A673 (cell line): ENCODE measurements at places on chromosomes 3 and 15. TPM values are rescaled to one million over a fixed set of nuclear protein-coding genes. Genes with fewer than 3 reads are reported as not detected.

PTX3 gene
- 4.3 and 5.4 TPM in 2 replicates for total RNA-seq

TUSC7 gene
- not detected in 2 replicates for total RNA-seq

GABRR3 gene
- total RNA-seq = not detected in 2 replicates

VGLL4 gene
- total RNA-seq = 41.2 and 41.4 TPM in 2 replicates

SELENOS gene
- 40.1 and 40.6 TPM in 2 replicates for total RNA-seq

C3orf85 gene
- total RNA-seq = not detected in 2 replicates

PCBP4 gene
- 5.3 and 8.1 TPM in 2 replicates for total RNA-seq

GOLGA8G gene
- total RNA-seq = not detected in 2 replicates

SLC24A5 gene
- total RNA-seq = not detected in 2 replicates

RBP2 gene
- not detected in 2 replicates for total RNA-seq

SETMAR gene
- 25.0 and 25.8 TPM in 2 replicates for total RNA-seq

MOBP gene
- total RNA-seq = 0.19 and 0.22 TPM in 2 replicates

GRCh38 chr3:114405202-114405990 is 111.6 kb downstream of the TIGIT start:
- DNase-seq = no peak
- H3K36me3 ChIP-seq = no peaks in the 10 kb centered on the region
- peaks cover 33% of the 10 kb centered on the region for H3K4me1 ChIP-seq
- no peak overlapping the region for H3K4me3 ChIP-seq

GRCh38 chr3:195806211-195806915 is 5.4 kb downstream of the MUC4 start:
- H3K27ac ChIP-seq = no peak overlapping the region
- H3K27me3 ChIP-seq = no peaks in the 10 kb centered on the region
- H3K36me3 ChIP-seq = no peaks in the 10 kb centered on the region
- H3K4me1 ChIP-seq = no peaks in the 10 kb centered on the region

DNA sequence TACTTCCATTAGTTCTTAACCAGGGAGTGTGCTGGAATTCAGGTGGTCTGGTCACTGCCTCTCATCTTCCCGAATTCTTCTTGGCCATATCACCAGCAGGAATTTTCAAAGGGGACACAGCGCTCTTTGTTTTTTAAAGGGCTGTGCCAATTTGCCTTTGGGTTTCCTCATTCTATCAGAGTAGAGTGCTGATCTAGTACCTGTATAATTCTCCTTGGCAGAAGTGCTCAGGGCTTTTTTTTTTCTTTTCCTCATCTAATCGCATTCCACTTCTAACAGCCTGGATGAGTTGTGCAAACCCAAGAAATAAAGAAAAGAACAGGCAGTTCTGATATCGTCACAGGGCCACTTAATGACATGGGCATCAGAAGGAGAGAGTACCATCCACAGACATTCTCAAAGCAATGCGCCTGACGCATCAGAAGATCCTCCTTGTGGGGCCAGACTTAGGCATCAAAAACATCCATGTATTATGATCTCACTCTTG is 121.0 kb downstream of the ASB7 start:
- H3K27me3 ChIP-seq = no peaks in the 10 kb centered on the region
- DNase-seq = no peak
- H3K36me3 ChIP-seq = no peaks in the 10 kb centered on the region
- no peak overlapping the region for H3K4me3 ChIP-seq
- no peaks in the 10 kb centered on the region for H3K4me1 ChIP-seq

GRCh38 chr3:29745232-29745870 is 464.5 kb downstream of the RBMS3 start:
- H3K27ac ChIP-seq = no peak overlapping the region
- H3K27me3 ChIP-seq = no peaks in the 10 kb centered on the region
- H3K4me1 ChIP-seq = no peaks in the 10 kb centered on the region
- H3K4me3 ChIP-seq = no peak overlapping the region

GRCh38 chr3:70185661-70186060 is 126.8 kb downstream of the MDFIC2 start:
- no peak overlapping the region for H3K4me3 ChIP-seq
- no peak overlapping the region for H3K27ac ChIP-seq
- peaks cover 8% of the 10 kb centered on the region for H3K27me3 ChIP-seq

DNA sequence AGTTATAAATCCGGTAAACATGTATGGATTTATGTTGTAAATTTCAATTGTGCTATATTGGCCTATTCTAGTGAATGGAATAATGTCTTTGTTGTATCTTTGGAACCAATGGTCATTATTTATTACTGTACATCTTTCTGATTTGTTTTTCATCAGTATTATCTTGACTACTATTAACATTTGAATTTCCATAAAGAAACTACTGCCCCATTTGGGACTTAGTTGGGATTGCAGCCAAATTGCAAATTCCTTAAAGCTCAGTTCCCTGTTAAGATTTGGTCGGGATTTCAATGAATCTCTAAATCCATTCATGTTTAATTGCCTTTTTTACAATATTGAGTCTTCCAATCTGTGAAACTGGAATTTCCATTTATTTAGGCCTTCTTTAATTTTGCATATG is 822.4 kb upstream of the CADM2 start:
- no peaks in the 10 kb centered on the region for H3K36me3 ChIP-seq
- no peak overlapping the region for H3K4me3 ChIP-seq
- H3K27ac ChIP-seq = no peak overlapping the region
- H3K27me3 ChIP-seq = no peaks in the 10 kb centered on the region

GRCh38 chr15:32866454-32867312 is 148.9 kb downstream of the GREM1 start:
- DNase-seq = no peak
- H3K4me3 ChIP-seq = no peak overlapping the region
- no peaks in the 10 kb centered on the region for H3K36me3 ChIP-seq
- no peaks in the 10 kb centered on the region for H3K4me1 ChIP-seq

DNA sequence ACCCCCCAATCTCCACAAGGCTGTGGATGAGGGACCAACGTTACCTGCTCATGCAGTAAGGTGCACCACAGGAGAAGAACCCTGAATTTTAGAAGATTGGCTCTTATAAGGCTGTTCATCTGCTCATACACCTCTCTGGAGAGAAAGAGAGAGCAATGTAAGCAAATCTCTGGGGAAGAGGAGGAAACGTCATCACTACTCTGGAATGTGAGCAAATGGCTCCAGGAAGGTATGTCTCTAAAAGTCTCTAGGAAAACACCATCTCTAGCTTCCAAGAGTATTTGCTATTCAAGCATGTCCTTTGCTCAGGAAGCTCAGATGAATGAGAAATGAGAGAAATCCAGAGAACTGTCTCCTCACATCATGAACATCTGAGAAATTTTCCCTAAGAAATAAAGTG is 235.4 kb downstream of the TBL1XR1 start:
- H3K4me3 ChIP-seq = no peak overlapping the region
- peaks cover 27% of the 10 kb centered on the region for H3K4me1 ChIP-seq
- peak; percentile 38 for DNase-seq
- no peaks in the 10 kb centered on the region for H3K27me3 ChIP-seq
- H3K36me3 ChIP-seq = no peaks in the 10 kb centered on the region

DNA sequence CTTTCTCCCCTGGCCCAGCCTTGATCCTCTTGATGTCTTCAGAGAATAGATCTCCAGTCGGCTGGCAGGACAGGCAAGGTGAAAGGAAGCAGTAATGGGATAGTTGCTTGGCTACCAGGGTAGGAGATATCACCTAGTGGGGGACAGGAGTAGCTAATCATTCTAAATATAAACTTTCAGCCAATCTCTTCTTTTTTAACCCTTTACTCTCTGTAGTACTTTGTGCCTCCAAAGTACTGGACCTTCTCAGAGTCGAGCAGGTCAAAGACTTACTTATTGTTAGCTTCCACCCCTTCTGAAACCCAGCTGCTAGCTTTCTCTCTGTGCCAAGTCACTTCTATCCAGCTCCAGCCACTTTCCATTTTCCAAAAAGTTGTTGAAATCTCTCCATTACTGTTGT is 43.4 kb upstream of the FILIP1L start:
- no peak overlapping the region for H3K4me3 ChIP-seq
- no peaks in the 10 kb centered on the region for H3K27me3 ChIP-seq
- H3K4me1 ChIP-seq = no peaks in the 10 kb centered on the region

- no peak for DNase-seq
- H3K27ac ChIP-seq = no peak overlapping the region
- no peak overlapping the region for H3K4me3 ChIP-seq
- H3K27me3 ChIP-seq = no peaks in the 10 kb centered on the region
- no peaks in the 10 kb centered on the region for H3K4me1 ChIP-seq
These were observed 22.4 kb downstream of the CCDC12 start for GRCh38 chr3:46954178-46954577.

DNA sequence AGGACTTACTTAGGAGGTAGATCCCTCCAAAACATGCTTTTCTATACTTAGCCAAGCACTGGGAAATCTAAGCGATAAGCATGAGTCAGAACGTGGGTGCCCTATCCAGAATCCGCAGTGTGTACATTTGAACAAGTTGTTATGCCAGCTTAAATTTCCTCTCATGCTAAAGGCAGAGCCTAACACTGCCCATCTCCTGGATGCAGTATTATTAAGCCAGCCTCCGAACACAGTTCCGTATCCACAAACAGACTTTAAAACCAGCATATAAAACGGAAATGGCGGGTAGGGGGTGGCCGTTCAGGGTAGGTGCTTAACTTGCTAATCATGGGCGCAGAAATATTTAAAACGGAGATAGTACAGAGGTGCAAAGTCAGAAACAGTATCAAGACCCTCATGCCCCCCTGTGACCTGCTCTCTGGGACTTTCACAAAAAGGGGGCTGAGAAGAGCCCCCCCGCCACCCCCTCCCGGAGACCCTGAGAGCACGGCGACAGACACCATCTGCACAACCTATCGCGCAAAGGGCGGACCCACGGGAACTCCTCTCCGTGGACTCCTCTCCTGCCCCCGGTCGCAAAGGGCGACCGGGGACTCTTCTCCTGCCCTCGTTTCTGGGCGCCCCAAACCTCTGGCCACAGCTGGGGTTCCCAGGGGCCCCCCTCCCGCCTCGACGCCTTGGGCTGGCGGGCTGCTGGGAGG is 889 bp upstream of the LRRIQ4 start:
- peaks cover 5% of the 10 kb centered on the region for H3K4me1 ChIP-seq
- H3K27ac ChIP-seq = peak overlapping the region; percentile 85
- H3K27me3 ChIP-seq = no peaks in the 10 kb centered on the region
- DNase-seq = peak; percentile 58
- H3K36me3 ChIP-seq = peaks cover 5% of the 10 kb centered on the region

- H3K4me1 ChIP-seq = no peaks in the 10 kb centered on the region
- no peak for DNase-seq
- H3K27ac ChIP-seq = no peak overlapping the region
These were observed 137.1 kb upstream of the PRR20G start for GRCh38 chr3:127424766-127425504.
